ENCODE measurements at places on chromosomes 13 and 19.
A peak's percentile ranks its signal among the peaks of the same experiment; 100 is the strongest.

GRCh38 chr19:343941-344624 is 513 bp downstream of the MIER2 start:
- H3K27me3 ChIP-seq = peaks cover 2% of the 10 kb centered on the region
- peaks cover 30% of the 10 kb centered on the region for H3K4me1 ChIP-seq
- DNase-seq = no peak

- DNase-seq = no peak
- no peaks in the 10 kb centered on the region for H3K27me3 ChIP-seq
- H3K27ac ChIP-seq = peak overlapping the region; percentile 35
- H3K36me3 ChIP-seq = no peaks in the 10 kb centered on the region
- peaks cover 35% of the 10 kb centered on the region for H3K4me1 ChIP-seq
- H3K4me3 ChIP-seq = peak overlapping the region; percentile 87
Measured at GRCh38 chr19:18435842-18436670, 1.9 kb downstream of the ISYNA1 start.

GRCh38 chr19:1106841-1107660 is 3.3 kb downstream of the GPX4 start:
- peaks cover 13% of the 10 kb centered on the region for H3K36me3 ChIP-seq
- no peaks in the 10 kb centered on the region for H3K27me3 ChIP-seq
- H3K4me3 ChIP-seq = no peak overlapping the region
- peak overlapping the region; percentile 11 for H3K27ac ChIP-seq
- DNase-seq = no peak

- H3K4me1 ChIP-seq = peaks cover 3% of the 10 kb centered on the region
- DNase-seq = no peak
- no peaks in the 10 kb centered on the region for H3K36me3 ChIP-seq
- no peak overlapping the region for H3K4me3 ChIP-seq
Measured at GRCh38 chr19:47390533-47391488, 28.5 kb downstream of the MEIS3 start.

GRCh38 chr13:99014522-99014921 is 36.7 kb upstream of the DOCK9 start:
- DNase-seq = no peak
- peaks cover 66% of the 10 kb centered on the region for H3K4me1 ChIP-seq
- H3K27ac ChIP-seq = peak overlapping the region; percentile 49
- no peaks in the 10 kb centered on the region for H3K36me3 ChIP-seq

DNA sequence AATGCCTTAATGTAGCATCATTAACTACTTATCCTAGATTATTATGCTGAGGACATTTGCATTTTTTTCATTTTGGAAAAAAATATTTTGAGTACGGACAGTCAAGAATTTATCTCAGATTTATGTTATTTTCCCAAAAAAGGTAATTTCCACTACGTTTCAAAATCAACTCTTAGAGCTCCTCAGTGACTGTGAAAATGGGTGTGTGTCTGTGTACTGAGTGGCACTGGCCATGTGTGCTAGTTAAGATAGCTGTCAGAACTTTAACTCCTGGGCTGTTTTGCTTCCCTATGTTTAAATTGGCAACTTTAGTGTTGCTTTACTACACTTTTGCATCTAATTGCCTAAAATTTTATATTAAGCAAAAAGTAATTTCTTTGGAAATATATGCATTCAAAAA is 927.4 kb downstream of the EFNB2 start:
- no peaks in the 10 kb centered on the region for H3K27me3 ChIP-seq
- H3K36me3 ChIP-seq = no peaks in the 10 kb centered on the region
- DNase-seq = no peak
- H3K4me3 ChIP-seq = no peak overlapping the region
- H3K4me1 ChIP-seq = no peaks in the 10 kb centered on the region

DNA sequence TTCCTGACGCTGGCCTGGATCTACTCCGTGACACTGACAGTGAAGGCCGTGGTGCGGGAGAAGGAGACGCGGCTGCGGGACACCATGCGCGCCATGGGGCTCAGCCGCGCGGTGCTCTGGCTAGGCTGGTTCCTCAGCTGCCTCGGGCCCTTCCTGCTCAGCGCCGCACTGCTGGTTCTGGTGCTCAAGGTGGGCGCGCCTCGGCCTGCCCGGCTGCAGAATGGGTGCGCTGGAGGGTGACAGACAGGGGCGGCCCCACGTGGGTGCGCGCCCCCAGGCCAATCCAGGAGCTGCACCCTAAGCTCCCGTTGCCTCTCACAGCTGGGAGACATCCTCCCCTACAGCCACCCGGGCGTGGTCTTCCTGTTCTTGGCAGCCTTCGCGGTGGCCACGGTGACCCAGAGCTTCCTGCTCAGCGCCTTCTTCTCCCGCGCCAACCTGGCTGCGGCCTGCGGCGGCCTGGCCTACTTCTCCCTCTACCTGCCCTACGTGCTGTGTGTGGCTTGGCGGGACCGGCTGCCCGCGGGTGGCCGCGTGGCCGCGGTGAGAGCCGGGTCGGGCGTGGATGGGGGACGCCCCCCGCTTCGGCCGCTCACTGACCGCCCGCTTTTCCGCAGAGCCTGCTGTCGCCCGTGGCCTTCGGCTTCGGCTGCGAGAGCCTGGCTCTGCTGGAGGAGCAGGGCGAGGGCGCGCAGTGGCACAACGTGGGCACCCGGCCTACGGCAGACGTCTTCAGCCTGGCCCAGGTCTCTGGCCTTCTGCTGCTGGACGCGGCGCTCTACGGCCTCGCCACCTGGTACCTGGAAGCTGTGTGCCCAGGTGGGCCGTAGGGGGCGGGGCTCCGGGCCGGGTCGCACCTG is 7.2 kb downstream of the ABCA7 start:
- H3K4me1 ChIP-seq = peaks cover 5% of the 10 kb centered on the region
- H3K27me3 ChIP-seq = no peaks in the 10 kb centered on the region
- no peak overlapping the region for H3K4me3 ChIP-seq
- no peak for DNase-seq
- H3K27ac ChIP-seq = no peak overlapping the region

DNA sequence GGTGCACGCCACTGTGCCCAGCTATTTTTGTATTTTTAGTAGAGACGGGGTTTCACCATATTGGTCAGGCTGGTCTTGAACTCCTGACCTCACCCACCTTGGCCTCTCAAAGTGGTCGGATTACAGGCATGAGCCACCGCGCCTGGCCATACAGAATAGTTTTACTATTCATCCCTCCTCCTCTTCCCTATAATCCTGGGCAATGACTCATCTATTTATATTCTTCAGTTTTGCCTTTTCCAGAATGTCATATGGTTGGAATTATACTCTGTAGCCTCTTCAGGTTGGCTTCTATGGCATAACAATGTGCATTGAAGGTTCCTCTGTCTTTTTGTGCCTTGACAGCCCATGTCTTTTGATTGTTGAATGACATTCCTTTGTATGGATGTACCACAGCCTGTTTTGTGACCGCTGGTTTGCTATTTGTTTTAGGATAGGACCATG is 22.2 kb upstream of the LRP3 start:
- H3K36me3 ChIP-seq = peaks cover 9% of the 10 kb centered on the region
- H3K27me3 ChIP-seq = no peaks in the 10 kb centered on the region
- no peak overlapping the region for H3K27ac ChIP-seq
- peaks cover 53% of the 10 kb centered on the region for H3K4me1 ChIP-seq

DNA sequence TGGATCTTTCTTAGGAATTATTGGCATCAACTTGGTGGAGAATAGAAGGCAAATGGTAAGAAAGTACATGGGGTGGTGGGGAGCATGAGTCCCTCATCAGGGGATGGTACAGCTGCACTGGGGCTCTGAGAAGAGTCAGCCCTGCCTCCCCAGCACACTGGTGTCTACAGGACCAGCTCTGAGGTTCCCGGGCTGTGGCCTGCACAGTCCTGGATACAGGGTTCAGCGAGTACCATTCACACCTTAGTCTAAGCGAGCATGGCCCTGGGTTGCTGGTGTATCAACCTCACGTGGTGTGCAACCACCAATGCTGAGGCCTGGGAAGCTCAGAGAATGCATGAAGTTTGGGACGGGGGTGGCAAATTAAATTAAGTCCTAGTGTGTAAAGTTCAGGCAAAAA is 10.1 kb downstream of the TMEM255B start:
- no peak overlapping the region for H3K4me3 ChIP-seq
- no peaks in the 10 kb centered on the region for H3K36me3 ChIP-seq
- H3K27me3 ChIP-seq = no peaks in the 10 kb centered on the region
- H3K4me1 ChIP-seq = no peaks in the 10 kb centered on the region

- no peak for DNase-seq
- H3K27ac ChIP-seq = no peak overlapping the region
- H3K36me3 ChIP-seq = no peaks in the 10 kb centered on the region
- no peak overlapping the region for H3K4me3 ChIP-seq
- no peaks in the 10 kb centered on the region for H3K4me1 ChIP-seq
Measured at GRCh38 chr13:44819245-44819644, 170.0 kb downstream of the NUFIP1 start.

- H3K36me3 ChIP-seq = peaks cover 38% of the 10 kb centered on the region
- no peak for DNase-seq
- no peak overlapping the region for H3K27ac ChIP-seq
- H3K27me3 ChIP-seq = no peaks in the 10 kb centered on the region
Measured at GRCh38 chr13:41611385-41611784, 154.0 kb downstream of the RGCC start.

- no peak for DNase-seq
- H3K4me3 ChIP-seq = no peak overlapping the region
- peaks cover 1% of the 10 kb centered on the region for H3K27me3 ChIP-seq
- H3K36me3 ChIP-seq = no peaks in the 10 kb centered on the region
Measured at GRCh38 chr13:106695139-106695538, 127.2 kb upstream of the ARGLU1 start.

Measured in naive thymus-derived CD8-positive, alpha-beta T cell (primary cell).